ENCODE measurements at places on chromosomes 16 and 17. TPM values are rescaled to one million over a fixed set of nuclear protein-coding genes. Genes with fewer than 3 reads are reported as not detected.

DNA sequence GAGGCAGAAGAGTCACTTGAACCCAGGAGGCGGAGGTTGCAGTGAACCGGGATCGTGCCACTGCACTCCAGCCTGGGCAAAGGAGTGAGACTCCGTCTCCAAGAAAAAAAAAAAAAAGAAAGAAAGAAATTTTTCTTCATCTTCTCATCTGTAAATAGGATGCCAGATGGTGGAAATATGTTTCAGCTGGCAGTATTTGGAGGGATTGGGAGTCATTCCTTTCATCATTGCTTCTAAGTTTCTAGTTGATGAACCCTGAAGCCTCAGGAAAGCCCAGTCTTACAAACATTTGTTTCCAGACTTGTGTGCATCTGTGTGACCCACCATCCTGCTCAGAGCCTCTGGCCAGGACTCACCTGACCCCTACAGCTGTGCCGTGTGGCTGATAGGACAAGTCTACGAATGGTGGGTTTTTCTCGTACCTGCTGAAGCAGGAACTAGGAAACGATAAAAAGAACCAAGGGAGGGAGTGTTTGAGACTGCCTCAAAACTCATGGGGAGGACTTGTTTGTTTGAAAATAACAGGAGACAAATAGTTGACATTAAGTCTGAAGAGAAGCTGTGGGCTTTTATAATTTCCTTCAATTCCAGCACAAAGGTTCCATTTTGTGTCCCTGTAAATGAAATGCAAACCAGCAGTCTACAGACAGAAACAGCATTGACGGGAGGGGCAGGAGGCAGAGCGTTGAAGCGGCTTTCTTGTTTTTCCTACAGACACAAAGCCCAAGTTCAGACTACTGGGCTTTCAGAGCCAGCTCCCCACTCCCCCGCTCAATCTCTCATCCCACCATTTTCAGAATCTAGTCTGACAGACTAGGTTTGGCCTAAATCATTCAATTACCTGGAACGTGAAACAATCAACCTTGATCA lies 24.9 kb downstream of the CDRT4 start:
- no peak for DNase-seq

Gene ZFPM1
- total RNA-seq: 0.25 TPM

GRCh38 chr17:10208604-10209193 lies 10.3 kb upstream of the GAS7 start:
- DNase-seq: no peak

- DNase-seq: no peak
Measured at GRCh38 chr16:80725566-80726162, 78.7 kb downstream of the CDYL2 start.

DNA sequence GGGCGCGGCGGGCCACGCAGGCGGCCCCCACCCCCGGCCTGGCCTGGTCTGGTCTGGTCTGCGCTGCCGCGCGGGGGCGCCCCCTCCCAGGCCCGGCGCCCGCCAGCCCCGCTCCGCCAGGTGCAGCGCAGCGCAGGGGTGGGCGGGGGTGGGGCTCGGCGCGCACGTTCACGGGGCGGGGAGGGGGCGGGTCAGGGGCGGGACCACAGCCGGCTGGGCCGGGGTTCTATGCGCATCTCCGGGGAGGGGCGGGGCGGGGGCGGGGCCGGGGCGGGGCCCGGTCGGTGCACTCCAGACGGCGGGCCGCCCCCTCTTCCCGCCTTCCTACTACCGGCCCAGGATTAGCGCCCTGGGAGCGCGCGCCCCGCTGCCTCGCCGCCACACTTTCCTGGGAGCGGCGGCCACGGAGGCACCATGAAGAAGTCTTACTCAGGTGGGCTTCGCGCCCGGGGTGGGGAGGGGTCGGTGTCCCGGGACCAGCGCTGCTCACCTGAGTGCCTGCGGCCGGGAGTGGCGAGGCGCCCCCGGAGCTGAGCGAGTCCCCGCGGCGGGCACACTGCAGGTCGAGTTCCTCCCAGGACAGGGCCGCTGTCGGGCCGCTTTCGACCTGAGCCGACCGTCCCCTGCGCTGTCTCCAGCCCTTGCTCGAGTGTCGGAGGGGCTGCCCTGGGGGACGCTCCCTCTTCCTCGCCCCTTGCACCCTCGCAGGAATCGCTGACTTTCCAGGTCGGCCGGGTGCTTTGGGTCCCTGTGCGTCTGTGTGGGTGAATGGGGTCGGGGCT lies 140.5 kb downstream of the SEC14L1 start:
- DNase-seq: peak; percentile 68

Gene CORO1A
- total RNA-seq: 3.2 TPM

DNA sequence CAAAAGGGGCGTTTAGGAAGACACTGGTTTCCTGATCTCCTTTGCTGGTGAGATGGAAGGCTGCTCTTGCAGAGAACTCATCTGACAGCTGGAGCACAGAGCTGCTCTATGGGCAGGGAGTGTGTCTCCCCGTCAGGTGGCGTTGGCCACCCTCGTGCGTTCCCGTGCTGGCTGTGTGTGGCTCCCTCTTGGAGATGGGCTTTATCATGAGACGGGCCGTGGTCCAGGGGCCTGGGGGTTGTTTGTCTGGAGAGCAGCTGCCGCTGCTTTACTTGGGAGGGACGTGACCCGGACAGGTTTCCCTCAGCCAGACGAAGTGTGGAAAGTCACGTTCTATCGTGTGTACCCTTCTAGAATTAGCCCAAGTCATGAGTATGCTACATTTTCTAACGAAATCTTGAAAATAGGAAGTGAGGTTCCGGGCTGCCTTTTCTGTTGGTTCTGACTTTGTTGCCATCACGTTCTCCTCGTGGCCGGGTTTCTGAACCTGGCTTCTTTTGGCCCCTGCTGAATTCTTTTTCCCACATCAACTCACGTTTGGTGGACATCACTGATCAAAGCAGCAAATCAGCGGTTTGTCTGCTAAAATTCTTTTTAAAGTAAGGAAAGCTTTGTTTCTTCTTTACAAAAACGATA lies 105.6 kb upstream of the CHMP6 start:
- no peak for DNase-seq

Gene SNX11
- total RNA-seq: 10.5 TPM

Gene OR3A2
- total RNA-seq: not detected

DNA sequence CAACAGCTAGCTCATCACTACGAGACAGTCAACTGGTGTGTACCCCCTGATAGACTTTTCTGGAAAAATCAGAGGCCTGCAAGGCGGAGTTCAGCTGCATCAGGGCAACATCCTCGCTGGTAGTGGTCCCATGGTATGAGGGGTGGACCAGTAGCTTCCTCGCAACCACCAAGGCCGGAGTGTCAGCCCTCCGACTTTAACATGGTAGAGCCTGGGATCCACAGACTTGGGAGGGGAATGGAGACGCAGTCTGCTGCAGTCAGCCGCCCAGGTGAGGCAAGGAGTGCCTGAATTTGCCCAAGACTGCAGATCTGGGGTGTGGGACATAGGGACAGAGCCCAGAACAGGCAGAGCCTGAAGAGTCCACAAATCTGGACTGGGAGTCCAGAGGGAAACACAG lies 13.4 kb downstream of the ZG16B start:
- no peak for DNase-seq

Gene SCRN2
- 36.3 TPM for total RNA-seq

GRCh38 chr17:18093616-18094408 lies 6.1 kb downstream of the DRG2 start:
- peak; percentile 89 for DNase-seq

Gene ZG16
- total RNA-seq: not detected

Gene OMG
- total RNA-seq: not detected

Gene ARL5C
- total RNA-seq: not detected

GRCh38 chr16:3216263-3216640 lies 18.7 kb downstream of the ZNF200 start:
- DNase-seq: no peak

Gene PHF12
- 46.9 TPM for total RNA-seq

GRCh38 chr17:4598776-4599504 lies 14.6 kb downstream of the SMTNL2 start:
- peak; percentile 43 for DNase-seq

DNA sequence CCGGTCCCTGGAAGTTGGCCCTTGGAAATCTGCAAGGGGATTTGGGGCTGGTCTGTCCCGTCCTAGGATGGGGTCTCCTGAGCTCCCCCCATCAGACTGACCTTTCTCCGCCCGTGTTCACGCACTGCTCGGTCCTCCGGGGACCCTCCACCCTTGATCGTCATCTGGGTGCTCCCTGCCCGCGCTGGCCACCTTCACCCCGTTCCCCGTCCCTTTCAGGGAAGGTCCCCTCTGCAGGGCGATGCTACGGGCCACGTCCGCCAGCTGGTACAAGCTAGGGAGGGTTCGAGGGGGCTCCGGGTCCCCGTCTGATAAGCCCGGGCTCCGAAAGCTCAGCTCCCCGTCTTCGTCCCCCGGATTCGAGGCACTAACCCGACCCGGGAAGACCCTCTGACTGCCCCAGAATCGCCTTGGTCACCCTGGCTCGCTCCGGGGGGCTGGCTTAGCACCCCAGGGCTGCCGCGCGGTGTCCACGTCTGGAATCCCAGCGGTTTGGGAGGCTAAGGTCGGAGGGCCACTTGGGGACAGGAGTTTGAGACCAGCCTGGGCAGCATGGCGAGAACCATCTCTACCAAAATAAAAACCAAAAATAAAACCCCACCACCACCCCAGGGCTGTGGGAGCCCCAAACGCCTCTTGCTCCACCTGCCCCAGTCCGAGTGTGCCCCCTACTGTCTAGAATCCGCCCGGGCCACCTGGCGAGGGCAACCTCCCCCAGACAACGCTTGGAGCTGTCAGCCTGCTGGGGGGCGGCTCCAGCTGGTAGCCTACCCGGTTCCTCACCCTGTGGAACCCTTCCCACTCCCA lies 1.1 kb upstream of the SLC43A2 start:
- DNase-seq: peak; percentile 64

Gene TAT
- not detected for total RNA-seq

DNA sequence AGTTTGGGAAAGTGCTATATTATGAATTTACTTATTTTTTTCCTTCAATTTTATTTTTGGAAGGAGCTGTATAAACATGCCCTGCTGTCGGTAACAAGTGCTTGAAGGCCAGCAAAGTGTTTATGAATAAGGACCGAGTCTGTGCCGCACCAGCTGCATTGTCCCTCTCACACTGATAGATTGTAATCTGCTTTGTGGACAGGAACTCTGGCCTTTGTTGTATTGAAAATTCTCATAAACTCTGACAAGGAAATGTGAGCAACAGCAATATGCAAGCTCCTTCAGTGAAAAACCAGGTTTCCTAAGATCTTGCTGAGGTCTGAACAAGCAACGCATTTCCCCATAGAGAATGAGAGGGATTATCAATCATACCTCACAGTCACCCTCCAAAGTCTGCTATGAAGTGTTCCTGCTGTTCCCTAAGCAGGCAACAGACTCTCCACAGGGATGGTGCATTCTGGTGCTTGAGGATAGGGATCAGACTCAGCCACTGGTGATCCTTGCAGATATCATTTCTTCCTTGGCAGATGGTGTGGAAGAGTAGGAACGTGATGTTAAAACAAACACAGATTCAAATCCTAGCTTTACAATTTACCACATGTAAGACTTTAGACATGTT lies 109.6 kb downstream of the KCNJ2 start:
- no peak for DNase-seq

GRCh38 chr16:31713945-31714902 lies 159.4 kb upstream of the ZNF267 start:
- peak; percentile 37 for DNase-seq

GRCh38 chr16:70804153-70804733 lies 3.3 kb upstream of the VAC14 start:
- peak; percentile 78 for DNase-seq

DNA sequence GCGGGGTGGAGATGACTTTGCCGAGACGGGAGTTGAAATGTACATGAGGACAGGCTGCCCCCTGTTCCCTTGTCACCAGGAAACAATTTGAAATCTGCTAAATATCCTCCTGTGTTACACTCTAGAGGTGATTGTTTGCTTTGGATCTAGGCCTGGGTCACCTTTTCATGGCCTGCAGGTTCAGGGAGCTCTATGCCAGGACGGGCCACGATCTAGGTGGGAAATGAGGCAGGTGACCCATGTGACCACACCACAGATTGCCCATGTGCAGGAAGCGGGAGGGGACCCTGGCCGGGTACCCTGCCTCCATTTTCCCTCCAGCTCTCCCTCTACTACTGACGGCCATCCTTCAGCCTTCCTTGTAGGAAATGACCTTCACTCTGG lies 43.4 kb downstream of the MEAK7 start:
- DNase-seq: no peak

GRCh38 chr17:66920435-66920834 lies 44.1 kb upstream of the CACNG4 start:
- no peak for DNase-seq

GRCh38 chr16:17467923-17468540 lies 2.7 kb downstream of the XYLT1 start:
- DNase-seq: peak; percentile 82

Gene CCL4L2
- not detected for total RNA-seq

GRCh38 chr16:2983706-2984136 lies 3.5 kb upstream of the PKMYT1 start:
- peak; percentile 93 for DNase-seq

GRCh38 chr16:4184038-4184702 lies 57.7 kb downstream of the SRL start:
- no peak for DNase-seq

Measured in GM23248 (cell line).